ENCODE measurements at places on chromosomes 5 and 9.

DNA sequence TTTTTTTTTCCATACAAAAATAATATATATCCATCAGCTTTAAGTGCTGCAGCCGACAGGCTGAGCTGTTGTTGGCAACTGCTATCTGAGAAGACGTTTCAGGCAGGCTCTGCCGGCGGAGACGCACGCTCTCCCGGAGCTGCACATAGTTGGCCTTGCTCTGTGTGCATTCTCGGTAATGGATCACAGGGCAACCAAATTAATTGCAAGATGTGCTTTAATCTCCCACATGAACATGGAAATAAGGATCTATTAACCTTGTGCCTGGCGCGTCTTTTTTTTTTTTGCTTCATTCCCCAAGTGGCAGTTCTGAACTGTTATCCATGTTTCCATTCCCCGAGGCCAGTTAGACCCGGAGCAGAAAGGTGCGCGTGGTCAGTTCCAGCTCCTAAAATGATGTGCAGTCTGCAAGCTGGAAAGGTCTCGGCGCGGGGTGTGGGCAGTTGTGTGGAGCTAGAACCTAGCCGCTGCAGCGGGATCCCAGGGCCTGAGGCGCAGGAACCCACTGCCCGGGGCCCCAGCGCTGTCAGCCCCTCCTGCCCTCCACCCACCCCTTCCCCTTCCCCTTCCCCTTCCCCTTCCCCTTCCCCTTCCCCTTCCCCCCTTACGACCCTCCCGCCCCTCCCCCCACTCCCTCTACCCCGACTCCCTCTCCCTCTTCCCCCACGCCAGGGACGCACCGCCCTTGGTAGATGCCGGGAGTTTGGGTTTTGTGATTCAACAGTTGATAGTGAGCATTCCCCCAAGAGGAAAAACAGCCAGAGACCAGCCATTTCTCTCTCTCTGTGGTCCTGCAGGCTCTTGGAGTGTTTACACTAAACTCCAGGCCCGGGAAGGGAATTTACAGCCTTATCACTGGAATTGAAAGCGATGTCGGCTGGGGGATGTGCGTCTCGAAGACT lies 137.8 kb downstream of the CEP120 start:
- no peak for DNase-seq

GRCh38 chr9:81621785-81622259 lies 67.5 kb downstream of the TLE1 start:
- DNase-seq = no peak

- DNase-seq = peak; percentile 75
Observed at GRCh38 chr5:138035605-138036537, 3.0 kb upstream of the FAM13B start.

- no peak for DNase-seq
Observed at GRCh38 chr9:127508901-127509260, 57.6 kb downstream of the LRSAM1 start.

GRCh38 chr5:87069974-87070608 lies 197.6 kb upstream of the RASA1 start:
- DNase-seq = peak; percentile 14

- no peak for DNase-seq
Observed at GRCh38 chr9:92846662-92847145, 31.1 kb downstream of the ZNF484 start.

GRCh38 chr9:104738452-104738851 lies 9.0 kb upstream of the NIPSNAP3A start:
- no peak for DNase-seq
